Activated naive CD8-positive, alpha-beta T cell treated with anti-CD3 and anti-CD28 coated beads for 36 hours (primary cell): ENCODE measurements at places on chromosomes 7 and 10. TPM values are rescaled to one million over a fixed set of nuclear protein-coding genes. Genes with fewer than 3 reads are reported as not detected.
A peak's percentile ranks its signal among the peaks of the same experiment; 100 is the strongest.

DNA sequence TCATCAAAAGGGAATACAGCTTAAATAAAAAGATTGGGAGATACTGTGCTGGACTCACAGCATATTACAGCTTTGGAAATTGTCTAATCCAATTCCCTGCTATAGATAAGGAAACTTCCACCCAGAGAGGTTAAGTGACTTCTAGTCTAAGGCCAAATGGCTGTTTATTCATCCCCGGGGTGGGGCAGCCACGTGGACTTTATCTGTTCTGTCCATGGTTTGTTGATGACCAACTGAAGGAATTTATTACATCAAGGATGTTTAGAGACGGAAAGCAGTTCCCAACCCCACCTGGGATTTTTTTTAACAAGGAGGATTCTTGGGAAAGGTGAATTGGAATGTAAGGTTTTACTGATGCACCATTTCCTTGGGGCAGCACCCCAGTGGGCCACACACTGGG is 88.6 kb downstream of the ATXN7L1 start:
- no peaks in the 10 kb centered on the region for H3K27me3 ChIP-seq
- no peak overlapping the region for H3K4me3 ChIP-seq
- peaks cover 2% of the 10 kb centered on the region for H3K36me3 ChIP-seq
- H3K27ac ChIP-seq: no peak overlapping the region

DNA sequence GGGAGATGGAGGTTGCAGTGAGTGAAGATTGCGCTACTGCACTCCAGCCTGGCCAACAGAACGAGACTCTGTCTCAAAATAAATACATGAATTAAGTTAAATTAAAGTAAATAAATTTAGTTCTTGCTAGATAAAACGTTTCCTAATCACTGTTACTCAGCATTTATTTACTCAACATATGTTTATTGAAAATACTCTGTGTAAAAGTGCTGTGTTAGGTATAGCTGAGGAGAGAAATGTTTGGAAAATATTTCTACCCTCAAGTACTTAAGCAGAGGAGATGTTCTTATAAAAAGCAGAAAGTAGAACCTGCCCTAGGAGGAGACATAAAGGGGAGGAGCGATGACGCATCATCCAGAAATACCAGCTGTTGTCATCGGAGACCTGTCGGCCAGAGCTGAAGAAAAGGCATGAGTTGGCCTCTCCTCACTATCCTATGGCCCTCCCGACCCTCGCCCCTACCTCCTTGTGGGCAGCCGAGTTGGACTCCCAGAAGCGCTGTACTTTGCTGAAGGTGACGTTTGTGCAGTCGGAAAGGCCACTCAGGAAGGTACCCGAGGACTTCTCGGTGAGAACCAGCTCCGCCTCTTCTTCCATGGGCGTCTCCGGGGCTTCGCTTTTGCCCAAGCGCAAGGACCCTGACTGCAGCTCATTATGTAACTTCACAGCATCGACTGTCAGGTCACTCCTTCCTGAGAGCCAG is 1.1 kb downstream of the RRP12 start:
- DNase-seq: no peak
- peaks cover 8% of the 10 kb centered on the region for H3K36me3 ChIP-seq
- H3K27me3 ChIP-seq: no peaks in the 10 kb centered on the region
- peak overlapping the region; percentile 91 for H3K27ac ChIP-seq

DNA sequence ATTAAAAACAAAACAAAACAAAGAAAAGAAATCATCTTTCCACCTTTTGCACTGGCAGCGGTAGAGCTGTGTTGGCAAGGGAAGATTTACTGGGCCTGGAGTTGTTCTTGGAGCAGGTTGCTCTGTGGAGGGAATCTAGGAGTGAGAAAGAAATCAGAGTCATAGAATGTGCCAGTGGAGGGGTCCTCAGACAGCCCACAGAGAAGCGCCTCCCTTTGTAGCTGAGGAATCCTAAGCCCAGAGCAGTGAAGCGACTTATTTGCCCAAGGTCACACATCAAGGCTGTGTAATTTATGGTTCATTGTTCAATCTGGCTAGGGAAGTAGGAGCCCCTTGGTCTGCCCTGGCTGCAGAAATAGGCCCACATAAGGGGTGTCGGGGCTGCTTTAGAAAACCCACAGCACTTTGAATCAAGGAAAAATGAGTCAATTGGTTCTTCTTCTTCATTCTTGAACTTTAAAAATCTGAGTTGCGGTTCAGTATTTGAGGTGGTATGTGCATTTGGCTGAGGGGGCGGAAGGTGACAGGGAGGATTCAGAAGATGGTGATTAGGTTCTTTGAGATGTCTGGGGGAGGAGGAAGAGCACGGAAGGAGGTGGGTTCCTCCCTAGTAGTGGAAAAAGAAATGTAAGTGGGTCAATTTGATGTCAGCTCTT is 253.7 kb downstream of the PTEN start:
- peaks cover 15% of the 10 kb centered on the region for H3K4me1 ChIP-seq
- no peak overlapping the region for H3K27ac ChIP-seq
- H3K36me3 ChIP-seq: no peaks in the 10 kb centered on the region
- no peak overlapping the region for H3K4me3 ChIP-seq
- H3K27me3 ChIP-seq: peaks cover 1% of the 10 kb centered on the region
- DNase-seq: peak; percentile 75

The CCDC3 gene
- total RNA-seq: 0.06 TPM

The PBLD gene
- 1.5 TPM for total RNA-seq

- peaks cover 4% of the 10 kb centered on the region for H3K4me1 ChIP-seq
- H3K36me3 ChIP-seq: peaks cover 16% of the 10 kb centered on the region
- DNase-seq: no peak
- H3K27ac ChIP-seq: no peak overlapping the region
Observed at GRCh38 chr10:74419958-74420375, 268.9 kb downstream of the ADK start.

- peaks cover 21% of the 10 kb centered on the region for H3K4me1 ChIP-seq
- H3K27me3 ChIP-seq: peaks cover 48% of the 10 kb centered on the region
- no peaks in the 10 kb centered on the region for H3K36me3 ChIP-seq
- DNase-seq: peak; percentile 53
Observed at GRCh38 chr10:114631666-114632417, 26.2 kb downstream of the ABLIM1 start.

DNA sequence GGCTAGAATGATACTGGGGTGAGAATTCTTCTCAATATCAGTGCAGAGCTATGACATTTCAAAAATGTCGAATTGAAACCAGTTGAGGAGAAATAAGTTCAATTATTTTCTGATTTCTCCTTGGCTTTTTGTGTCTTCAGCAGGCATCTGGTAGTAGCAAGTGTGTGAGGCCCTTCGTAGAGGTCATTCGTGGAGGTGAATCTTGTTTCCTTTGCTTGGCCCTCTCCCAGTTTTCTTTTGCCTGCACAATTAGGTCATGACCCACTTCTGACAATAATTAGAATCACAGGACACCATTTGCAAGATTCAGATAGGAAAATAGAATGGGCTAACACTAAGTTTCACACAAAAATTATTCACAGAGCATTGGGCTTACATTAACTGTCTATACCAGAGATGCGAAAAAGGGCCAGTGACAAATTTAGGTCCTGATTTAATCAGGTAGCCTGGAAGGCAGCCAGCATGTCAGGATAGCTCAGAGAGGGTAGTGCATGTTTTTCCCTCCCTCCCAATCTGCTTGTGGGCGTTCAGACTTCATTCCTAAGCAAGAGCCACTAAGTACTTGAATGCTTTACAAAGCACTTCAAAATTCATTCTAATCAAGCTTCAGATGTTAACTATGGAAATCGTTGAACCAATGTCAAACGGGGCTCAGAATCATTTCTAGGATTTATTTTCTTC is 24.0 kb upstream of the A1CF start:
- no peak overlapping the region for H3K27ac ChIP-seq
- no peaks in the 10 kb centered on the region for H3K4me1 ChIP-seq
- H3K27me3 ChIP-seq: no peaks in the 10 kb centered on the region
- no peak overlapping the region for H3K4me3 ChIP-seq
- no peaks in the 10 kb centered on the region for H3K36me3 ChIP-seq
